ENCODE measurements at places on chromosomes 2 and 18.

DNA sequence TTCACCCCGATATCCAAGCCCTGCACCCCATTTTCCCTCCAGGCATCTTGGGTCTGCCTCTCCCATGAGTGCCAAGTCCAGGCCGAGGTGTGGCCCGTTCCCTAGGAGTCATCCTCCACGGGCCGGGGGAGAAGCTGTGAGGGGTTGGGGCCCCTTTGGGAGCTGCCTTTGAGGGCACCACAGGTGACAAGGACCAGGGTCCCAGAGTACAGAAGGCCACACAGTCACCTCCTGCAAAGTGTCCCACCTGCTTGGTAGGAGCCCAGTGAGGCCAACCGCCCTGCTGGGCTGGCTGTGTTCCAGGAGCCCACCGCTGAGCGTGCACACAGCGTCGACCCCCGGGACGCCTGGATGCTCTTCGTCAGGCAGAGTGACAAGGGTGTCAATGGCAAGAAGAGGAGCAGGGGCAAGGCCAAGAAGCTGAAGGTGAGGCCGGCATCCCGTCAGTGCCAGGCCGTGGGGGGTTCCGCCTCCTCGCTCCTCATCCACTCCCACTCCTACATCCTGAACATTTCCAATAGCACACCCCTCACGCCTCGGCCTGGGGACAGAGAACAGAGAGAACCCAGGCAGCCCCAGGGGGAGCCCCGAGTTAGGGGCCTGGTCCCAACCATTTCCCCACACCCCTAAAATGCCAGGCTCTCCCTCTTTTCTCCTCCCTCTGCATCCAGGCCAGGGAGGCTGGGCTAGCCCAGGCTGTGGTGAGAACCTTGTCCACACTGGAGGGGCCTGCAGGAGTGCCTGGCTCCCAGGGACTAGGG, 2.7 kb downstream of the ERFE start:
- DNase-seq = no peak

- no peak for DNase-seq
These were observed 447.3 kb downstream of the TMX3 start for GRCh38 chr18:68267583-68267982.

- no peak for DNase-seq
These were observed 15.7 kb upstream of the FZD7 start for GRCh38 chr2:202017940-202018339.

DNA sequence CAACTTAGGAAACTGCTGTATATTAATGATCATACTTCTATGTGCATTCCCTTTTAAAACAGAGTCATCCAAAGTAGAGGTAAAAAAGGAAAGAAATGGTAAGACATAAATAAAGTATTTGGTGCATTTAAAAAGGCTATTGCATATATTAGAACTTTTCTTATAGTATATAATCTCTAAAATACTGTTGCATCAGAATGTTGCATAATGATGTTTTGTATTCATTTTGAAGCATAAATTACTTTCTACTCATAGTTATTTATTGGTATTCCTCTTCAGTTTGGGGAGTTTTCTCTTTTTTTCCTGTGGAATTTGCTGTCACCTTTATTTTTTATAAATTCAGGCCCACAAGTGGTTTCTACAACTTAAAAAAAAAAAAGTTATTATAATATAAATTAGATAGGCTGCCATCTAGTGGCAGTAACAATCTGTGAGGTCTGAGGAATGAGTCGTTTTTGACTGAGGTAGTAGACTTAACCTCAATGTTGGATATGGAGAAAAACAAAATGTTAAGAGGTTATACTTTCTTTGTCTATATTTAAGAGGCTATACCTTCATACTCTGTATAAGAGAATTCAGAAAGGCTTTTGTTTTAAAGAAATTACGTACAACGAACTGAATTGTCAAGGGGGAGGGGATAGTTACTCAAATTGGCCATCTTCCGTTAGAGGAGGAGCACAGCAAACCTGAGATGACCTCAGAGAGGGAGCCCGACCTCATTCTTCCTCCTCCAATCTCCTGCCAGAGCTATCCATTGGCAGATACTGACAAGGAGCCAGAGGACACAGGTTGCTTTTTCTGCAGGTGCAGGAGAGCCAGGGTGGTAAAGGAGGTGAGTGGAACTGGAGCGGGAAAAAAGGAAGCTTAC, 23.8 kb downstream of the ANKAR start:
- DNase-seq = no peak

GRCh38 chr2:118852605-118853128, 5.2 kb upstream of the EN1 start:
- no peak for DNase-seq

GRCh38 chr2:184556639-184557038, 41.7 kb upstream of the ZNF804A start:
- DNase-seq = no peak

- no peak for DNase-seq
These were observed 201.5 kb downstream of the RNF144A start for GRCh38 chr2:7118606-7119131.

DNA sequence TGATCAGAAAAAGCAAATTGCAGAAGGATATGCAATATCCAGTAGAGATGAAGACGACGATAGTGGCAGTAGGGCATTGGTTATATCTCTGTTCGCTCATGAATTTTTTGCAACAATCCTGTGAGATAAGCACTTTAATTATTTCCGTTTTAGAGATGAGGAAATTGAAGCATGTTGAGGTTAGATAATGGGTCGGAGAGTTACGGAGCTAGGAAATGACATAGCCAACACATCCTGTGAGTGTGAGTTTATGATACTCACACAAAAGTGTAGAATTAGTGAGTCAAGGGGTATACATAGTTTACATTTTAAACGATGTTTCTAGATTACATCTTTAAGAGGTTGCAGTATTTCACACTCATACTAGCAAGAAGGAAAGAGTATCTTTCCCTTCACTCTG, 123.1 kb upstream of the ARL4C start:
- no peak for DNase-seq

DNA sequence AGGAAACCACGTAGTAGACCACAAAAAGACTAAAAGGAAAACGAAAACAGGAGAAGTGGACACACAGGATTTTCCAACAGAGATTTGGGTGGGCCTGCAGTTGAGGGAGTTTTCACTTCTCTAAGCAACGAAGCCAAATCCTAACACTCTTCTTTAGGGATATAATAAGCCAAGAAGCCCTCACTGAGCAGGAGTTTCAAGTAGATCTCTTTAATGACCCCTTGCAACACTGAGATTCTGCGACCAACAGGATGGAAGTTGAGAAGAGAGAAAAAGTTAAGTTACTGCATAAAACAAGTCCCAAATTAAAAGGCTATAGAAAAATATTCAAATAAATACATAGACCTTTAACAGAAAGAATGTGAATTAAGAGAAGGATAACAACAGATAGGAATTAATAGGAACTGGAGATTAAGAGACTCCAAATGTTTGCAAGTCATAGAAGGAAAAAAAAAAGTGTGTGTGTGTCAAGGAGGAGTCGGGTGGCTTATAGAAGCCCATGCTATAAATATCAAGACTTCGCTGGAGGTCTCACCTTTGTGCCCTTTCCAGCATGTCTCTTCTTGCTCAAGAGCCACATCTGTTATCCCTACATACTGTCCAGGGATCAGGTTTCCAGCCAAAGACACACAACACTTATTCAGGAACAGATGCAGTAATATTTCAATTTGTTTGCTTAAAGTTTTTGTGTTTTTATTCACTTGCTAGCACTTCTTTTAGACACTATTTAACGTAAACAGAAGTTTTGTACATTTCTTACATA, 69.4 kb upstream of the ARHGAP28 start:
- DNase-seq = no peak

- peak; percentile 61 for DNase-seq
These were observed 111.5 kb upstream of the SH3BP4 start for GRCh38 chr2:234840336-234840735.

GRCh38 chr2:16744521-16744920, 78.9 kb upstream of the CYRIA start:
- no peak for DNase-seq

DNA sequence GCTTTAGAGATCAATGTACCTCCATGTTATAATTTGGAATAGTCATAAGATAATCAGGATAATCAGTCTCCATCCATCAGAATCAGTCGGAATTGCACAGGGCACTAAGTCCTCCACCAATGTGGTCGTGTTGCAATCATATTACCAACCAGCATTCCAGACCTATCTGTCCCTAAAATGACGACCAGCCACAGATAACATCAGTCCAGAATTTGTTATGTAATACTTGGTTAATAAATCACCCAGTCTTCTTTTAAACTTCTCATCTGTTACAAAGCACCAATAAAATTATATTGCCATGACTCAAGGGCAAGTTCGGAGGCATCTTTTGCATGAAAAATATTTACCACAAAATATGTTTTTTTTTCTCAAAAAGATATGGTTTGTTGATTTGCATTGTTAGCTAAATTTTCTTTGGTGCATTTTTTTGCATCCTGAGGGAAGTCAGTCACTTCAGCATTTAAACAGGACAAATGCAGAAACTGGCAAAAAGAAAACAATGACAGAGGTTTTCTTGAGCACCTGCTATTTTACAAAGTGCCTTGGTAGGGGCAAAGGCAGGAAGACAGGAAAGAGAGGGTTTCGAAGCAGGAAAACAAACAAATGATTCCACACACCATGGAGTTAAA, 29.3 kb downstream of the PIEZO2 start:
- no peak for DNase-seq

GRCh38 chr18:77108821-77109647, 23.5 kb downstream of the MBP start:
- no peak for DNase-seq

GRCh38 chr2:3324036-3324386, 53.6 kb downstream of the EIPR1 start:
- DNase-seq = no peak

DNA sequence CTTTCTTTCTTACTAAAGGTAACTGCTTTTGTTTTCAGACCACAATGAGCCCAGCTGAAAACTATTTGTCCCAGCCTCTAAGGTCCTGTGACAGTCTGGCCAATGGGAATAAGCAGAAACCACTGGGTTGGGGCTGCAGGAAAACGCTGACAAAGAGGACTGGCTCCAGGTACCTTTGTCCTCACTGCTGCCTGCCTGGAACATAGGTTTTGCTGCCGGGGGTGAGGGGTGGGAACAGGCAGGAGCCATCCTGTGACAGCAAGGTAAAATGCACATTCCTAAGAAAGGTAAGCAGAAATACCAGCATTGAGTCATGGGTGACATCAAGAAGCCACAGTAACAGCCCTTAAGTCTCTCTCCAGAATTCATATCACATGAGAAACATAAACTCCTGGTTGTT, 21.6 kb downstream of the PTPN2 start:
- DNase-seq = peak; percentile 74

GRCh38 chr18:63440881-63441280, 18.6 kb upstream of the VPS4B start:
- DNase-seq = no peak

DNA sequence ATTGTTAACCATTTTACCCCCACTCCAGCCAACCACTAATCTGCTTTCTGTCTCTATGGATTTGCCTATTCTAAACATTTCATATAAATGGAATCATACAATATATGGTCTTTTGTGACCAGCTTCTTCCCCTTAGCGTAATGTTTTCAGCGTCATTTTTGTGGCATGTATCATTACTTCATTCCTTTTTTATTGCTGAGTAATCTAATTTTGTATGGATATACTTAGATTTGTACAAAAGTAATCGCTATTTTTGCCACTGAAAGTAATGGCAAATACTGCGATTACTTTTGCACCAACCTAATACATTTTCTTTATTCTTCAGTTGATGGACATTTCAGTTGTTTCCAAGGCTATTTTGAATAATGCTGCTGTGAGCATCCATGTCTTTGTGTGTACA, 227.6 kb downstream of the WDR7 start:
- DNase-seq = no peak

GRCh38 chr2:205465791-205466190, 216.5 kb upstream of the NRP2 start:
- no peak for DNase-seq

DNA sequence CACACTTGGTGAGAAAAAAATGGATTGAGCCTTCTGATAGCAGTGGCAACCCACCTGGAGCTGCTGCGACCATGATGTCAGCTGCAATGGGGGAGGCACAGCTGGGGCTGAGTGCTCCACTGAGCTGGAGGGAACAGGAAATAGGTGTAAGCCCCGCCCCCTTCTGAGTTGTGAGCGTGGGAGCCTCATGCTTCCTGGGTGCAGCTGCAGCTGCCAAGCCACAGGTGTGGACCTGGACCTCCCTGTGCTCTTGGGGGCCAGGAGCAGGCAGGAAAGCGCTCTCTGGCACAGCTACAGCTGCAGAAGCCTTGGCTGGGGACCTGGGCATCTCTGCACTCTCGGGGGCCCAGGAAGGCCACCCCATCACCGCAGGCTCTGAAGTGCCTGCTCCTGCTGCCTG, 970.6 kb downstream of the DCDC2C start:
- no peak for DNase-seq

GRCh38 chr2:223545830-223546229, 56.3 kb downstream of the SCG2 start:
- no peak for DNase-seq

DNA sequence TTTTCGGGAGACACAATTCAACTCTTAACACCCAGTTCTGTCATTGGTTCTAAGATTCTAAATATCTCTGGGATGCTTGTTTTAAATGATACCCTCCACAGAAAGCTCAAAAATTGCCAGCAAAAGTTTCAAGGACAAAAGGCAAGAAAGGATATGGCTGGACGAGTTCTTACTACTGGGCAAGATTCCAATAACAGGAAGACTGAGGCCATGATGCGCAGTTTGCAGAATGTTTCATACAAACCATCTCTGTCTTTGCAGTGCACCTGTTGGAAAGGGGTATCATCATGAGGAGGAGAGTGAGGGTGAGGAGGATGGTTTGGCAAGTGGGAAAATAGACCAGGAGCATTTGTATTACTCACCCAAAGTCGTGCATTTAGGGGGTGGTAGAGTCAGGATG, 172.8 kb downstream of the DCDC2C start:
- DNase-seq = no peak

- no peak for DNase-seq
These were observed 107.1 kb upstream of the PKDCC start for GRCh38 chr2:41940745-41941063.

DNA sequence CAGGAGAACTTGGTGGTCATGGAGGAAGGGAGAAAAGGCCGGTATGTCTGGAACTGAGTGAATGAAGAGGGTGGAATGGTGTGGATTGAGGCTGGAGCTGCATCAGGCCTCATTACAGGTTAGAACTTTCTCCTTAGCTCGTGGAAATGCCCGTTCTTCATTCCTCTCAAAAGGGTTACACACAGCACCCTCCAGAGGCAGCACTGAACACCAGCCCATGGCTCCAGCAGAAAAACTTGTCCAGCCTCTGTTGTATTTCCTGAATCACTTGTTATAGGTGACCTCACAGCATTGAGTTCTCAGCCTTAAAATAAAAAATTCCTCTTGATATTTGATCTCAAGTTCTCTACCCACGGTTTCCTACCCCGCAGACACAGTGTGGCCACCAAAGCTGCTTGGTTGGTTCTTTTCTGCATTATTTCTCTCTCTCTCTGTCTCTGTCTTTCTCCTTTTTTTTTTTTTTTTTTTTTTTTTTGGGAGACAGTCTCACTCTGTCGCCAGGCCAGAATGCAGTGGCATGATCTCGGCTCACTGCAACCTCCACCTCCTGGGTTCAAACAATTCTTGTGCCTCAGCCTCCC, 89.6 kb downstream of the ITGB1BP1 start:
- DNase-seq = peak; percentile 74

DNA sequence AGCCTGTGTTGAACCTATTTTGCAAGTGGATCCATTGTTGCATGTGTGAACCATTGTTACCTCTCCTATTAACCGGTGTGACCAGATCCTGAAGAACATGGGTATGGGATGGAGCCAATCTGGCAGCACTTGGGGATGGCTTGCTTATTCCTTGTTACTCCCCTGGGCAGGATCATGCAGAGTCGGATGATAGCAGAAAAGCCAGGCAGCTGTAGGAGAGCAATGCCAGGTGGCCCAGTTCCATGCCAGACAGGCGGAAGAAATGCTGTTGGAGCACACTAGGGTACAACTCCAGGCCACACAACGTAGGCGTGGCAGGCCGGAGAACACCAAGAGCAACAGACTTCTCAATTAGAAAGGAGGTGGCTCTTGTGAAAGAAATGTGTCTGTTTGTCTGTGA, 16.3 kb upstream of the MYO1B start:
- DNase-seq = no peak

All from Calu3 (cell line).